ENCODE measurements at places on chromosomes 12 and 14.

GRCh38 chr14:39592116-39592789, 160.0 kb upstream of the FBXO33 start:
- DNase-seq = no peak

DNA sequence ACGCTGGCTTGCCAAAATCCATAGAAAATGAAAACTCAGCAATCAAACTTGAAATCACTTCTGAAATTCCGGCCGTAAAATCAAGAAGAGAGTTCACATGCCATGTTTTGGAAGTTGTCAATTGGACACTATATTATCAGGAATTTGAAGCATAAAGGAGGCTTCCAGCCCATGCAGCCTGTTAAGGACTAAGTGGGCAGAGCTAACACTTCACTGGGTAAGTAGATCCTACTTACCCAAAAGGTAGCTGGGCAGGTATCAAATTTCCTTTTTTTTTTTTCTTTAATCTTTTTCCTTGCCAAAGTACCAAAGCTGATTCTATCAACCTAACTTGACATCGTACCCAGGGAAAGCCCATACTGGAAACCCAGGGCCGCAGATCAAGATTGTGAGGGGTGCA, 71.5 kb upstream of the ARHGAP5 start:
- DNase-seq = no peak

- no peak for DNase-seq
Measured at GRCh38 chr12:87491089-87491488, 538.1 kb downstream of the C12orf50 start.

GRCh38 chr14:24068711-24069410, 2.5 kb upstream of the CPNE6 start:
- no peak for DNase-seq

GRCh38 chr12:71536279-71536938, 96.8 kb downstream of the LGR5 start:
- no peak for DNase-seq

- DNase-seq = no peak
Measured at GRCh38 chr14:59490756-59491155, 6.4 kb downstream of the JKAMP start.

- no peak for DNase-seq
Measured at GRCh38 chr12:24945845-24946244, 3.1 kb downstream of the BCAT1 start.

DNA sequence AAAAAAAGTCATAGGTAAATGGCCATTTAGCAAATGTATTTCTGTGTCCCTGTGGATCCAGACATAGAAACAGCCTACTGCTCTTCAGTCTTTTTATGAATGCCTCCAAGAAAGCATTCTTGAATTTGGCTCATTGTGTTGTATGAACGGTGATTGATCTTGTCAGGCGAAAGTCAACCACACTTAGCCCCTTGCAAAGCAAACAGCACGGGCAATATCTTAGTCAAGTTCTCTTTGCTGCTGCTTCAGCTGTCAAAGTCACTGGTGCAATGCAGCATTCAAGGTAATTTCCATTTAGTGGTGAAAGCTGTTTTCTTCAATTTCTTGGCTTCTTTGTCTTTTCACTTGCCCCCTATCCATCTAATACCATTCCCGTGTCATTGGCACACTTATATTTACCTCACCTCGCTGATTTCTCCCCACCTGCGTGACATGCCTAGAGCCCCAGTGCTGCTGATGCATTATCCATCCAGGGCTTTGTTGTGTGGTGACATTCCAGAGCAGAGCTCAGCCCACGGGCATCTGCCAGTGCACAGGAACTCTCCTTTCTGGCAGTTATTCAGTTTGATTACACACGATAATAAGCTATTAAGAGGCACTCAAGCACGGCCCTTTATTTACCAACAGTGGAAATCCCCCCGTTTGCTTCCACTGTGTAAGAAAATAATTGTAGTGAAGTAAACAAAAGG, 362.3 kb upstream of the NOVA1 start:
- DNase-seq = no peak

DNA sequence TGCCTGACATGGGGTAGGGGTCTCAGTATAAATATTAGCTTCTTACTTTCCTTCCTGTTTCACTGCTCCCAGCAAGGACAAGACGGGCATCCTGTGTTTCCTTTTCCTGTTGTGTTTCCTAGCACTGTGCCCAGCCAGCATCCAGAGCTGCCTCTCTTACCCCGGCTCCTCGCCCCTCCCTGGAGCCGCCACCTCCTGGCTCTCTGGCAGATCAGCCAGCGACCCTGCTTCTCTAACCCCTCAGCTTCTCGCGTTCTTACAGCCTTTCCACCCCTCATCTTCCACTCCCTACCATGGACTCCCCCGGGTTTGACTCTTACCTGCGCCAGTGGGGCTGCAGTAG, 17.8 kb downstream of the HDAC7 start:
- DNase-seq = no peak

DNA sequence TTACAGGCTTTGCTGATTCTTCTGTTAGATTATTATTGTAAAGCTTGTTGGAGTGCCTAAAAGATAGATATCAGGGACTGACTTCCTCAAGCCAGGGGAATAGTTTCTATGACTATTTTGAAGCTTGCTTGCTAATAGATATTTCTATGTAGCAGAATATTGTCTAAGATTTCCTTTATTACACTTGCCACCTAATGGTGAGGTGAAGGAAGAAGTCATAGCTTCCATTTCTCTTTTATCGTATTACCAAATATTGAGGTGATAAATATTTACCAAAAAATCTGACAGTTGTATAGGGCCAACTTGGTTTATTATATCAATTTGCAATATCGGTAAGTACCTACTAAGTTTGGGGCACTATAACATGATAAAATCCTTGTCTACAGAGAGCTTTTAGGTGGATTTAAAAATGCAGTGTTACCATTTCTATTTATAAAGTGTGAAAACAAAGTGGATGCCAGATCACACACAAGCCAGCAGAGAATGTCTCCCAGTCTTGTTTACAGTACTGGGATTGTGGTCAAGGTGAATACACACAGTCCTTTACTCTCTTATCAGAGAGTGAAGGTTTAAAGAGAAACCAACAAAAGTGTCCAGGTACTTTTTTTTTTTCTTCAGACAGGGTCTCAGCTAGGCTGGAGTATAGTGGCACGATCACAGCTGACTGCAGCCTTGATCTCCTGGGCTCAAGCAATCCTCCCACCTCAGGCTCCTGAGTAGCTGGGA, 137.9 kb downstream of the IGF1 start:
- no peak for DNase-seq

DNA sequence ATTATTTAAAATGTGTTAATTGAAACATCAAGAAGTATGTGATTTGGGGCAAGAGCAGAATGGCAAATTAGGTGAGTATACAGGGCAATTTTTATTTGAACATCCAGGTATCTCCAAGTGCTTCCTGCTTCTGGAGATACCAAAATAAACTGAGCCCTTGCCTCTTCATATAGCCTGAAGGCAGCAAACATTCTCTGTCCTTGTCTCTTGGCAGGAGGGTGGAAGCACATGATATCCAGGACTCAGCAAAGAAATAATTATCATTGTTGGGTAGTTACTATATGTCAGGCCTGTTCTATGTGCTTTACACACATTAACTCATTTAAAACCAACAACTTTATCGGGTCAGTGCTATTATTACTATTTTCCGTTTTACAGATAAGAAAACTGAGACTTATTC, 12.5 kb downstream of the LIN7A start:
- DNase-seq = no peak

DNA sequence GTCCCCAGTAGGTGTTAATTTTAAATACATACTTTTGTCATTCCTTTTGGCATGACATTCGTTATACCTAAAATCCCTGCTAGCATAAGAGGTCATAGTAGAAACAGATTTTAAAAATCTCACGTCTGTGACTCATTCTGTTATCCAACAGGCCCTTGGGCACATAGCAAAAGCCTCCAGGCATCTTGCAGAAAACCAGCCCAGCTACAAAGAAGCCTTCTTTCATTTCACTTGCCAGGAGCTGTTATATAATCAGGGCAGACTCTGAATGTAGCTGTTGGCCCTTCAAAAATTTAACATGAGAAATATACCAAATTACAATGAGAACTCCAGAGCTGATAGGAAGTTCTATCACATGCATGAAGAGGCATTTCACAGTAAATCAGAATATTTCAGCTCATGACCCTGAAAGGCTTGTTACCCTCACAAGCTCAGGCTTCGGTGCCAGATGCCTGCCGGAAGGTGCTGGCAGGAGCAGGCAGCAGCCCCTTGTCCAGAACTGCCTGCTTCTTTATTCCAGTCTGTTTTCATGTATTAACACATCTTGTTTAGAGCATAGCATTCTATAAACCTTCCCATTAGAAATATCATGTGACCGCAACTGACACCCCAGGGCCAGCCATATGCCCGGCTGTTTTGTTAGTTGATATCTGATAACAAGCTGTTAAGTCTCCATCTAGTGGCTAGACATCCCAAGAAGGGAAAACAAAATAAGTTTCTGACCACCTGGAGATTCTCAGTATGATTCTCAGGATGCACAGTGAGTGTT, 17.8 kb downstream of the E2F7 start:
- no peak for DNase-seq

GRCh38 chr12:52211716-52212585, 20.1 kb upstream of the KRT80 start:
- no peak for DNase-seq

- no peak for DNase-seq
Measured at GRCh38 chr12:52239767-52240166, 6.7 kb downstream of the KRT7 start.

GRCh38 chr12:84222841-84223240, 689.8 kb downstream of the SLC6A15 start:
- DNase-seq = no peak

Data from activated T-cell treated with anti-CD3 and anti-CD28 coated beads, Interleukin-2, amount 50 U/mL, for 24 hours (primary cell).